ENCODE measurements at places on chromosomes 6 and 20.

- DNase-seq: no peak
Observed at GRCh38 chr20:63425846-63426485, 46.5 kb downstream of the KCNQ2 start.

DNA sequence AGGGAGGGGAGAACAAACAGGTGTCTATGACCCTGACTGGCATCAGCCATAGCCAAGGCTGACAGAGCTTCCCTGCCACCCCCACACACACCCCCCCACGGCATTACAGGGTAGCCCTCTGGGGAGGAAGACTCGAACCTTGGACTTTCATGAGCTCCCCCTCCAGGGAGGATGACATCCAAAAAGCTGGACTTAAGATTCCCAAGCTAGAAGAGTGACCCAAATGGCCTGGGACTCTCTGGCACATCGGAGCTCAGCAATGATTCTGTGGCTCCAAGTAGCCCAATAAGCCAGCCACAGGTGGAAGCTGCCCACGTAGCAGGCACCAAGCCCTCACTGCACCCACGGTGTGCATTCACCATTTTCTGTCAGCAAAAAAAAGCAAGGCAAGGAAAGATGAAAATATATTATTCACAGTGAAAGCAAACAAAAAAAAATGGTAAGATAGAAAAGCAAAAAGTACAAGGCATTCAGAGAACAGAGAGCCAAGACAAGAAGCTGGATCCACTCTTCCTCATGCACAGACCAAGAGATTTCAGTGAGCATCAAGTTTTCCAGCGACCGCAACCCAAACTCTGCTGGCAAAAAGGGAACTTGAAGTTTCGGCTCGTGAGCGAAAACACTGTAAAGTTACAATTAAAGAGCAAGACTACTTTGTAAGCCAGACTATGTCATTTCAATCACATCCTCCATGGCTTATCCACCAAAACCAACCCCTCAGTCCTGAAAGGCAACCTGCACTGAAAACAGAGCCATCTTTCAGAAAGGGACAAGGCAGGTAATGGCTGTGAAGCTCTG is 10.9 kb downstream of the JAG1 start:
- no peak for DNase-seq

GRCh38 chr6:144835322-144835973 is 550.3 kb downstream of the UTRN start:
- DNase-seq: no peak

- no peak for DNase-seq
Observed at GRCh38 chr6:25788305-25788922, 33.9 kb downstream of the SLC17A4 start.

DNA sequence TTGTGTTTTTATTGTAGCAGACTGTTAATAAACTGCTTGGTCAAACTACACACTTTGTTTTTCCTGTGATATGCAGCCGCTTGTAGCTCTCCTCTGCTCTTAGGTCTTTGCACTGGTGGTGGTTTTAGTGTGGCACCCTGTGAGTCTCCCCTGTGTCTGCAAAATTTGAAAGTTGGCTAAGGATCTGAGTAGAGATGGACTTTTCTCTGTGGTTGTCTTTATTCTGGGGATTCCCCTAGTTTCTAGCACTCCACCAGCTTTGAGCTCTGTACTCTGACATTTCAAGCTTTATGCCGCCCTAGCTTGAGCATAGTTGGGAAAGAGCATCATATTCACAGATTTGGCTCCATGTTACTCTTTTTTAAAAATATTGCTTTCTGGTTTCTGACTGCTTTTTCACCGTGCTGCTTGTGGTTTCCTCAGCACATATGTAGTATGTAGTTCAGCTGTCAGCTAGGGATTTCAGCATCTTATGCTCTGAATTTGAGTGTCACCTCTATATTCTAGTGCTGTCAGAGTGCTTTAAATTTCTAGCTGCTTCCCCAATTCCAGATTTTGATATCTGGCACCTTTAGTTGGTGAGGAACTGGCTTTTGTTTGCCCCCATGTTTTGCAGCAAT is 25.4 kb downstream of the CDYL start:
- no peak for DNase-seq

- DNase-seq: no peak
Observed at GRCh38 chr6:127298475-127298874, 31.8 kb downstream of the RNF146 start.

DNA sequence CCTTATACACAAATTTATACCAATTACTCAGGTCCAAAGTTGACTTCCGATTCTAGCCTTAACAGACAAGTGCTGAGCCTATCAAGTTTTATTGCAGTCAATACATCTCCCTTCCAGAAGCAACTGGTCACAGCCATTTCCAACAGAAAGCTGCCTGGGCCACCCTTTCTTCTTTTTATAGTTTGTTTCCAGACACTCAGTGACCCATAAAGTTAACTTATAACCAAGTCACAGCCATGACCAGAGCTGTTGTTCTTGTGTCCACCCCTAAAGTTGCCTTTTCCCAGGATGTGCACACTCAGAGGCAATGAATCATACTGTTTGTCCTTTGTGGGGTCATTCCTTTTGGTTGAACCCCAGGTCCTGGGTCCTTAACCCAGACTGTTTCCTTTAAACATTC is 89.9 kb downstream of the CD83 start:
- no peak for DNase-seq

DNA sequence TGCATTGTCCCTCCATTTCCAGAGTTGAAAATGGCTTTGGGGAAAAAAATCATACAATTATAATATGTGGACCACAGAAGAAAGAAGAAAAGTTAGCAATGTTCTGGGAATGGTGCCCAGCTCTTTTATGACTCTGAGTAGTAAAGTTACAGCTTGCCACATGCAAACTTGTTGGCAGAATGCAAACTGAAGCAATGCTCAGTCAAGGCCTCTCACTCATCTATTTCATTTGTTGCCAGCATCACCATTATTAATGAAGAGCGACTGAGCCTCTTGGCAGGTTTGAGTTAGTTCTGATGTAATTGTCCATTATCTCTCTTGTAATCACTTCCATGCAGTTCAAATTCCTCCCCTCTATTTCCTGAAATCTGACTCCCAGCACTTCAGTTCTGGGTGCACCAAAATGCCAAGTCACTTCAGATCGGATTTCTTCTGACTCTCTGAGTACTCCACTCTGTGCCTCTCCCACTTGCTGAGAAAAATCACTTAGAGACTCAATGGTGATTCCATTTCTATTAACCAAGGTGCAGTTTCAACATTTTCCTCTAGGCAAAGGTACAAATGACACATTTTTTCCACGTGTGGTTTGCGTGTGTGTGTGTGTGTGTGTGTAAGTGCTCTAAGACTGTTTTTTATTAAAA is 154.4 kb upstream of the STMND1 start:
- no peak for DNase-seq

DNA sequence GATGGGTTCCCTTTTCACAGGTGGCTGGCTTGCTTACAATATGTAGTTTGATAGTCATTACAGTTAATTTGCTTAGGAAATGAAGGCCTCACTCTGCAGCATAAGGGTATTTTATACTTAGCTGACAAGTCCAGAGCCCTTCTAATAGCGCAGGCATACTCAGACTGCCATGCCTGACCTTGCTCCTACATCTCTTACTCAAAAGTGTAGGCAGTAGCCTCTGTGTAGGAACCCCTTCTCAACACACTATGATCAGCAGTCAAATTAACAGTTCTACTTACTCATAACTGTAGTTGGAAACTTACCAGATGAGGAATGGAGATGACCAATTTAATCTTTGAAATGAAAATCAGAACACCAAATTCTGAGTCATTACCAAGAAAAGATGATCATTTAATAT is 373.5 kb downstream of the TBC1D32 start:
- DNase-seq: no peak

- no peak for DNase-seq
Observed at GRCh38 chr6:21450149-21450548, 143.4 kb upstream of the SOX4 start.

DNA sequence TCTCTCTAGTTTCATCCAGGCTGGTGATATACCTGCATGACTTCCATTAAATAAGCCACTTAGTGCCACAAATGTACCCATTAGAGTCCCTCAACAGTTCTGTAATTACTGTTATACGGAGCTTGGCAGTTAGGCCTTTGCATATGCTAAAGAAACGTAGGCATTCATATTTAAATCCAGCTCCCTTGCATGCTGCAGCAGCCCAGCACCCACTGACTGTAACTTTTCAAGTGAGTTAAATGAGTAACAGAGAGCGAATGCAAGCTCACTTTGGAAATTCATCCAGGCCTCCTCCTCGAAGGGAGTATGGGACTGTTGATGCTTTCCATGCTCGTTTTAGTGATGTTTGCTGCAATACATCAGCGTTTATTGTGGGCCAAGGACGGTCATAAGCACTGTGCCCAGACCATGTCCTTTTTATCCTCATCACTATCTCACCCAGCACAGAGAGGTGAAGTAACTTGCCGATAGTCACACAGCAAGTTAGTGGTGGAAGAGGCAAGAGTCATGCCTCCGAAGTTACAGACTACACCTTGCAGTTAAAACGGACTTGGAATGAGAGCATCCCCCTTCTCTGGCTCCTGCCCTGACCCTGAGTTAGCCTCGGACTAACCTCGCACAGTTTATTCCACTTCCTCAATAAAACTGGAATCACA is 179.4 kb upstream of the PDE10A start:
- no peak for DNase-seq

- no peak for DNase-seq
Observed at GRCh38 chr6:137799950-137800568, 67.0 kb upstream of the TNFAIP3 start.

DNA sequence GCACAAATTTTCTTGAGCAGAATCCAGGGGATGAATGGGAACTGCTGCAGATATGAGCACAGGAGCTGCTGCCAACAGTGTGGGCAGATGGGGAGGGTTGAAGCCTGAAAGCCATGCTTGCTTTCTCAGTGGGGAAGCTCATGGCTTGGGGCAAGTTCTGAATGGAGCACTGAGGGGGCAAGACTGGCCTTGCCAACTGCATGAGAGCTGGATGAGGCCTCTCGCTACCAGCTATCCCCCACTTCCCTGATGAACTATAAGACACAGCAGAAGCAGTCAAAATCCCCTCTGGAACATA is 28.3 kb downstream of the TREM1 start:
- no peak for DNase-seq

DNA sequence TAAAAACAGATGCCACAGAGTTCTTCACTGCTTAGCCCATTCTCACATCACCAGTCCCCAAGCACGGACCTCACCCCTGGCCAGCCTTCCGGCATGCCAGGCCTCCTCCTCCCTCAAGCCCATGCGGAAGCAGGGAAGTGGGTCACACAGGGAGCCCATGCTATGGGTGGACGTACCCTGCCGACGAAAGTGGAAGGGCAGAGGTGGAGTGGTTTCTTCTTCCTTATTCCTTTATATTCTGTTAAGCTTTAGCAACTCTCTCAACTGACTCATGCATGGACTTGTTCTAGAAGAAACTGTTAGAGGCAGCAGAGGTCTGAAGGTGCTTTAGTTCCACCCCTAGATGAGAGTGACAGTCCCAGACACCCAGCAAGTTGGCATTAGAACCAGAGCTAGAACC is 118.6 kb downstream of the LY86 start:
- no peak for DNase-seq

- no peak for DNase-seq
Observed at GRCh38 chr6:41201764-41202173, 820 bp upstream of the TREML2 start.

DNA sequence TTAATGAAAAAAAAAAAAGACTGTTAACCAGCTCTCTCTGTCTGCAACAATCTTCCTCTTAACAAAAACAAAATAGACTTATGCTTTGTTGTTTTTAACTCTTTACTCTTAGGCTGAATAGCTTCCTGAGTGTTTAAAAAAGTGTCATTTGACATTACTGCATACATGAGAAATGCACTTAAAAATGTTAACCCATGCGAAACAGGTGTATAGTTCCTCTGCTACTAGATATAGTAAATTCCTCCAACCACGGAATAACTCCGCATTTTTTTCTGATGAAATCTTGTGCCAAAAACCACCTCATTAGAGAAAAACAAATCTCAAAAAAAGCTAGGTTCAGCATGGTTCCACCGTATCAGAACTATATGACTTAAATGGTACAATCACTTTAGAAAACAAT is 426.0 kb downstream of the ADGRB3 start:
- DNase-seq: no peak
